ENCODE measurements at places on chromosomes 1 and 21. TPM values are rescaled to one million over a fixed set of nuclear protein-coding genes. Genes with fewer than 3 reads are reported as not detected.

- H3K4me1 ChIP-seq, result no peaks in the 10 kb centered on the region
- no peak overlapping the region for H3K4me3 ChIP-seq
- H3K27ac ChIP-seq, result no peak overlapping the region
These were observed 58.8 kb downstream of the FRRS1 start for GRCh38 chr1:99707535-99708142.

DNA sequence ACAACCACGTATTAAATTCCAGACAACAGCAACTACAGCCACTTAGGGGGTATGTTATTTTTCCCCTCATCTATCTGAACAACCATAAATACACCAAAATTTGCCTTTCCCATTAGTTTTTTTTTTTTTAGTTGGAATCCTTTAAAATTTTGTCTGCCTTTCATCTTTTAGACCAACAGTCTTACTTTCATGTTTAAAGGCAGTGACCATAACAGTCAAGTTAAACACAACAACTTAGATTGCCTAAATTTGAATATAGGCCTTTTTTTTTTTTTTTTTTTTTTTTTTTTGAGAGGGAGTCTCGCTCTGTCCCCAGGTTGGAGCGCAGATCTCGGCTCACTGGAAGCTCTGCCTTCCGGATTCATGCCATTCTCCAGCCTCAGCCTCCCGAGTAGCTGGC is 3.4 kb downstream of the GPBP1L1 start:
- H3K4me1 ChIP-seq, result peaks cover 14% of the 10 kb centered on the region
- H3K36me3 ChIP-seq, result no peaks in the 10 kb centered on the region
- no peak for DNase-seq
- H3K4me3 ChIP-seq, result no peak overlapping the region
- H3K27me3 ChIP-seq, result no peaks in the 10 kb centered on the region

GRCh38 chr1:92459871-92460320 is 26.8 kb downstream of the GFI1 start:
- H3K27ac ChIP-seq, result no peak overlapping the region
- no peak for DNase-seq
- H3K36me3 ChIP-seq, result no peaks in the 10 kb centered on the region

C1orf87 gene
- not detected for total RNA-seq

OPRD1 gene
- 0.79 TPM for total RNA-seq
